Body of pancreas (tissue), 4 donors: ENCODE measurements at places on chromosomes 2 and 18.

- no peak for DNase-seq
These were observed 567.0 kb upstream of the SOX11 start for GRCh38 chr2:5125017-5125730.

GRCh38 chr2:141464995-141465394 lies 665.8 kb downstream of the LRP1B start:
- no peak for DNase-seq

DNA sequence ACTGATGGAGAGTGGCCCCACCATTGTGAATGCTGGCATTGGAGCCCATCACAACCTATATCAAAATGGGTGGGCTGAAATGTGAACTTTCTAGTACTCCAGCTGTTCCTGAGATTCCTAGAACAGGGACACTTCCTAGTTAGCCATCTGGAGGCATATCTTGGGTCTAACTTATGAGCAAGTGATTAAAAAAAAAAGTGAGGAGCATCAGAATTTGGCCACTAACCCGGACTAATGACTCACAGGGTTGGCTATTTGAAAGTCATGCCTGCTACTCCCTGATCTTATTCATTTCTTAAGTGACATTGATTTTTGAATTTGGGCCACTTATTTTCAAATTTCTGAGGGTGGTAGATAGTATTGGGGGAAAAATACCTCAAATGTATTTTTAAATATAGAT lies 216.6 kb downstream of the HRH4 start:
- DNase-seq = no peak

DNA sequence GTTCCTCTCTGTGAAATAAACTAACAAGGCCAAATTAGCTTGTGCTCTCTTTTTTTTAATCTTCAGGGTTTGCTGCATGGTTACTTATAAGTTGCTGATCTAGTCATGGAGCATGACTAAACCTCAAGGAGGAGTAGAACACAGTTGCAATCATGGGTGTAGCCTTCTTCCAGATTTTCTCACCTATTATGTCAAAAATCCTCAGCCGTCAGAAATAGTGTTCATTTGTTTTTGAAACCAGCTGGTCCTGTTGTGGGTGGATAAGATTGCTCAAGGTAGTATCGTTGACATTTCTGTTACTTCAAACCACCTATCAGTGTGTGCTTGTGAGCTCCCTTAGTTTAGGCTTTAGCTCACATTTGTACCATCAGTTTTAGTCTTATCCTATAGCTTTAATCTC lies 11.2 kb downstream of the RELCH start:
- DNase-seq = no peak

DNA sequence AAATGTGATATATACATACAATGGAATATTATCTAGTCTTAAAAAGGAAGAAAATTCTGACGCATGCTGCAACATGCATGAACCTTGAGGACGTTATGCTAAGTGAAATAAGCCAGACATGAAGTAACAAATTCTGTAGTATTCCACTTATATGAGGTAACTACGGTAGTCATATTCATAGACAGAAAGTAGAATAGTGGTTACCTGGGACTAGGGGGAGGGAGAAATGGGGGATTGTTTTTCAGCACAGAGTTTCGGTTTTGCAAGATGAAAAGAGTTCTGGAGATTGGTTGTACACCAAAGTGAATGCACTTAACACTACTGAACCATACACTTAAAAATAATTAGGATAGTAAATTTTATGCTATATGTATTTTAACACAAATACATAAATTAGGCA lies 215.9 kb upstream of the FBXO11 start:
- DNase-seq = no peak

DNA sequence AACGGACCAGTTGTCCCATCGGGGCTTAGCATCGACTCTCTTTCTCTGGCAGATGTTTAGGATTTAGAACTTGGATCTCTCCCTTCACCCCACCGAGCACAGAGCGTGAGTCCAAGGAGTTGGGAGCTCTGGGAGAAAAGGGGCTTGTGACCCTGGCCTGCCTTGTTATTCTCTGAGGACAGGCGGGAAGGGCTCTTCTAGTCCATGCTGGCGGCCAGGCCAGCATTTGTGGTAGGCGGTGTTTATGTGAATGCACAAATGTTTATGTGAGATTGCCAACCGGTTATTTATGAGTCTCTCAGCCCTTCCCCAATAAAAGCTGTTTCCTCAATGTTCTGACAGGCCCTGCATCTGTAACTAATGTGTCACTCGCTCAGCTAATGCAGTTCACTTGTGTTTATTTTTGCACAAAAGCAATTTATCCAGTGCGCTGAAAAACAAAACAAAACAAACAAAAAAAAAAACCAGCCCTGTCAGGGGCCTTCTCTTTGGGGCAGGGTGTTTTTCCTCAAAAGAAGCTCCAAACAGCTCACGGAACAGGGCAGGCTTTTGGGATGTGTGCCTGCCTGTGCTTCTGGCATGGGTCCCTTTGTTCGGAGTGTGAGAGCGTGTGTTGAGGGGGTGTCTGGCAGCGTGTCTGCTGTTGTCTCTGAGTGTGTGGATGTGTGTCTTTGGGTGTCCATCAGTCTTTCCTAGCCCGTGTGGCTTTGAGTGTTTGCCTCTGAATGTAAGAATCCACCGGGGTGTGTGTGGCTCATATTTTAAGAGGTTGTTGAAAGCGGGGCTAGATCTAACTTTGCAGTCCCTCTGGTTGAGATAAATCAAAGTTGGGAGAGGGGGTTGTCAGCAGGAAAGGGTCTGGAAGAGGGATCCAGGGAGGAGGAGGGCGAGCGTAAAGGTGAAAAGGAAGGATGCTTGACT lies 52.8 kb upstream of the HAAO start:
- DNase-seq = no peak

DNA sequence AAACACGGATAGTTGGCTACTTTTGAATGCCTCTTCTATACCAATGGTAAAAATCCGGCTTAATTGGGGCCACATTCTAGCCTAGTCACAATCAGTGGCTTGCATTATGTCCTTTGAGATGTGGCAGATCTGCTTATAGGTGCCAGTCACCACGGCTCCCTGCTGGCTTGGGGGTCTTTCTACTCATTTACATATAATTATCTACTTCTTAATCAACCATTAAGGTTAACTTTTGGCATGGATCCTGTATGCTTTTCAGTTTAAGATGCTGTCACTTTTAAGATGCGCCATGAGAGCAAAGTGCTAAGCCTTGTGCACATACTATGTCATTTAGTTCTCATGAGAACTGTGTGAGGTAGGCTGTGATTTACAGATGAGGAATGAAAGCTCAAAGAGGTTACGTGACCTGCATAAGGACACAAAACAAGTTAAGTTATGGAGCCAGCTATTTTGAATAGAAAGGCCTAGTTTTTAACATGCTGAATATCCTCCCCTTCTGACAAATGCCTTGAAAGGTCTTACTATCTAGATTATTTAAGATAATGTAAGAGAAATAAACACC lies 4.1 kb downstream of the NEDD4L start:
- no peak for DNase-seq

DNA sequence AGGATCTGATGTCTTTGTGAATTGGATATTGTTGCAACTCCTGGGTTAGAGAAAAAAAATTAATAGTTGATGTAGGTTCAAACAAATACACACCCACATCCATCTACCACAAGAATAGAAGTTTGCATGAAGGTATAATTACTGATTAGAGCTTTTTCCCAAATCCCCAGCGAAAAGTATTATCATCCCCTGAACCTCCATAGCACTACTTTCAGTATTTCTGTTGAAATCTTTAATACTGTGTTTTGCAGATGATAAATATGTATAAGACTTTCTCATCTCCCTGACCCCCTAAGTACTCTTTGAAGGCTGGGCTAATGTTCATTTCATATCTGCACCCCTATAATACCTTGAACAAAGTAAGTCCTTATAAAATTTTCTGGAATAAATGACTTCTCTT lies 6.4 kb downstream of the FN1 start:
- no peak for DNase-seq

GRCh38 chr2:217286833-217287232 lies 427.0 kb upstream of the TNP1 start:
- DNase-seq = no peak
